ENCODE measurements at places on chromosomes 16 and 17. TPM values are rescaled to one million over a fixed set of nuclear protein-coding genes. Genes with fewer than 3 reads are reported as not detected.

The GAS2L2 gene
- 0.54 TPM for total RNA-seq

The TP53TG3D gene
- 1.6 TPM for total RNA-seq

The GPR142 gene
- total RNA-seq, result 1.3 TPM

The GRB7 gene
- total RNA-seq, result not detected

The TMEM208 gene
- 27.5 TPM for total RNA-seq

The PDIA2 gene
- total RNA-seq, result 0.27 TPM

The CD300E gene
- total RNA-seq, result 0.54 TPM

The MYH2 gene
- total RNA-seq, result not detected

The ITGAL gene
- 29.4 TPM for total RNA-seq

The CLEC16A gene
- 35.5 TPM for total RNA-seq

The SCN4A gene
- total RNA-seq, result 2.2 TPM

The IKZF3 gene
- 0.81 TPM for total RNA-seq

The USP6 gene
- 2.2 TPM for total RNA-seq

The GRIN2A gene
- under 0.01 TPM for total RNA-seq

The CES1 gene
- under 0.01 TPM for total RNA-seq

The RMI2 gene
- total RNA-seq, result 15.9 TPM

The CPNE7 gene
- total RNA-seq, result 0.81 TPM

The CCL4L2 gene
- not detected for total RNA-seq

The TEKT1 gene
- 0.27 TPM for total RNA-seq

The CCDC47 gene
- total RNA-seq, result 25.3 TPM
